ENCODE measurements at places on chromosomes 16 and 17.

GRCh38 chr16:25796239-25796638 lies 104.5 kb downstream of the HS3ST4 start:
- DNase-seq: no peak

DNA sequence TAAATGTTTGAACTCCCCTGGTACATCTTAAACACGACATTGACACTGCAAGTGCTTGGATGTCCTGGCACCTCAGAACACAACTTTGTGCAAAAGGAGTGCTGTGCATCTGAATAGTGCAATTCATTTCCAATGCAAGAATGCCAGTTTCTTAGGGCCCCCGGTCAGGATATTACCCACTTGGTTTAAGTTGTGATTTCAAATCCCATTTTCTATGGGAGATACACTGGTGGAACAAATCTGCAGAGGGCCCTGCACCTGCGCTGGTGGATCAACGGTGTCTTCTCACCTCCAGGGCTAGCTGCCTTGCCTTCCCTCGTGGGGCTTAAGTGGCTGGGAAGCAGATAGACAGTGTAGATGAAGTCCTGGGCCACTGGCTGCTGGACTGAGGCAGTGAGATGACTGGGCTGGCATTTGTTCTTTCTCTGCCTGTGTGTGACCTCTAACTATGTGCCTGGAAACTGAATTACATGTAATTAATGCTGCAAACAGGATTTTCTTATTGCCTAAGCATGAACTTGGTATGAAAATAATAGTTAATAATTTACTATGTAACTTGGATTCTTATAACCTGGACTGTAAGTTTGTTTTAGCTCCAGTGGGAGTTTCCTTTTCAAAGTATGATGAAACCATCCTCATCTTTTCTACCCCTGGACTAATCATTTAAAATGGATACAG lies 20.9 kb downstream of the HAPSTR1 start:
- no peak for DNase-seq

DNA sequence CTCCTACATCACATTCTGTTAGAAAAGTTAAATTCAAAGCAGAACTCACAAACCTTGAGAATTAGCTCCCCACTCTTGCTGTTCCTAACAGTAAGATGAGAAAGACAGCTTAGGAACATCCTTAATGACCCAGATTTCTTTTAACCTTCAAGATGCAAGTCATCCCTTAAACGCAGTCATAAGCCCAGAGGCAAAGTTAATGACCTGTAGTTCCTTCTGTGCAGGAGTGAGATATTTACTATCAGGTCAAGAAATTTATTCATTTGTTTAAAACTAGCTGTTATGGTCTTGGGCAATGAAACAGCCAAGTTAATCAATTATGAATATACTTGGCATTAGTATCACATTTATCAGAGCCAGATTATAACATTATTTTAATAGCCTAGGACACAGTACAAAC lies 37.1 kb downstream of the NXPH3 start:
- DNase-seq: no peak

- no peak for DNase-seq
Measured at GRCh38 chr17:18025945-18026776, 12.8 kb downstream of the ATPAF2 start.

- DNase-seq: no peak
Measured at GRCh38 chr17:7797976-7798375, 36.0 kb upstream of the KDM6B start.

GRCh38 chr17:31453896-31454295 lies 62.4 kb downstream of the RAB11FIP4 start:
- no peak for DNase-seq

DNA sequence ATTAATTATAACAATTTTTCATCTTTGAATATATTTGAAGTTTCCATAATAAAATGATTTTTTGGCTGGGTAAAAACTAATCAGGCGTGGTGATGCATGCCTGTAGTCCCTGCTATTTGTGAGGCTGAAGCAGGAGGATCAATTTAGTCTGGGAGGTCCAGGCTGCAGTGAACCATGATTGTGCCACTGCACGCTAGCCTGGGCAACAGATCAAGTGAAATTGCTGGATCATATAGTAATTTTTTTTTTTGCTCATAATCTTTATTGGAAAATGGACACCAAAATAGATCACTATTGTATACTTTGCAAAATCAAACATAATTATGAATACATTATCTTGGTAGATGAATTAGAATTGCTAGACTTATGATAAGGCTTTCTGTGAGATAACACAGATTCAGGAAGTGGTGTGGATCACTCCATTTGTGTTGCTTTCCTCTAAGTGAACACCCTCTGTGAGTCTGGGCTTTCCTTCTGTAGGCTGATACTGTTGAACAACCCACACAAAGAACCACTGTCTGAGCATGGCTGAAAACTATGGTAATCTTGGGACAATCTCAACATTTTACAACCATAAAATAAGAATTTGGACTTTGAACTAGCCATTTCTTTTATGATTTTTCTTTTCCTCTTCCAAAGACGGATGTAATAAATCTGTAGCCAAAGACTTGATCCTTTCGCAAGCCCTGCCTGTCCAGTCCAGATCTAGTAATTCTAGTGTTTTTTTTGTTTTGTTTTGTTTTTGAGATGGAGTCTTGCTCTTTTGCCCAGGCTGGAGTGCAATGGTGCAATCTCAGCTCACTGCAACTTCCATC lies 5.6 kb upstream of the ST3GAL2 start:
- no peak for DNase-seq

DNA sequence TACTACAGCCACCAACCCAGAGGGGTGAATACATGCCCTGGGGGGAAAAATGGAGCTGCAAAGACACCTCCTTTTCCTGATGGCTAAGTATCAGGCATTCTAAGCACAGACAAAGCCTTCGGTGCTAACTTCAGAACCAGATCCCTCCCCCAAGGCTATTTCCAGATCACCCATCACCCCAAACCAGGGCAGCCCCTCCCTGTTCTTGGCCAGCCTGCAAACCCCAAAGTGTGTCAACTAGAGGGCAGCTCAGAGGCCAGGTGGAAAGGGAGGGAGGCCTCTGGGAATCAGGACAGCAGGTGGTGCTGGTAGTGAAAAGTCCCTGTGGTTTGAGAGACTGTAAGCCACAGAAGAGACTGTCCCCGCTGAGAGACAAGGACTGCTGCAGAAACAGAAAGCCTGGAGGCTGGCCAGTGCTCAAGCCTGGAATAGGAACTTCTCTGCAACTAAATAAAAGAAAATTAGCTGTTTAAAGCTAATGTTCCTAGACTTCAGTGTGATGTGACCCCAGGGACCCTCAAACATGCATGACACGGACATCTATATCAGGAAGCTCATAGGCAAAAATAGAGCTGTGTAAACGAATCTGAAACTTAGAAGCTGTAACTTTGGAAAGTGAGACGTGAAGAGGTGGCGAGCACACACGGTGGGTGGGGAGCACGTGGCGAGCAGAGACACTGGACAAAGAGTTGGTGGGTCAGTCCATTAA lies 9.1 kb downstream of the TUBG1 start:
- peak; percentile 19 for DNase-seq

GRCh38 chr17:52136166-52136565 lies 22.3 kb downstream of the CA10 start:
- DNase-seq: peak; percentile 15

GRCh38 chr16:85181739-85182129 lies 69.5 kb upstream of the CIBAR2 start:
- no peak for DNase-seq

DNA sequence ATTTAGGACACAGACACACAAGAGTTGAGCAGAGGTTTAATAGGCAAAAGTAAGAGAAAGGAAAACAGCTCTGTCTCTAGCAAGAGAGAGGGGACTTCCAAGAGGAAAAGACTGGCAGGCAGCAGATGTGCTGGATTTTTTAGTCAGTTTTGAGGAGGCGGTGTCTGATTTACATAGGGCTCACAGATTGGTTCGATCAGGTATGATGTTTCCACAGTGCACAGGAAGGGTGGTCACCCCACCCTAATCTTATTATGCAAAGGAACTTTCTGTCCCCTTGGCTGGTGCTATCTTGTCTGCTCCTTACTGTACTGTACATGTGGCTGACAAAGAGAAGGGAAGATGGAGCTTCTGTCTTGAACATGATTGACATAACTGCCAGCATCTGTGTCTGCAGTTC lies 25.3 kb downstream of the BFAR start:
- no peak for DNase-seq

DNA sequence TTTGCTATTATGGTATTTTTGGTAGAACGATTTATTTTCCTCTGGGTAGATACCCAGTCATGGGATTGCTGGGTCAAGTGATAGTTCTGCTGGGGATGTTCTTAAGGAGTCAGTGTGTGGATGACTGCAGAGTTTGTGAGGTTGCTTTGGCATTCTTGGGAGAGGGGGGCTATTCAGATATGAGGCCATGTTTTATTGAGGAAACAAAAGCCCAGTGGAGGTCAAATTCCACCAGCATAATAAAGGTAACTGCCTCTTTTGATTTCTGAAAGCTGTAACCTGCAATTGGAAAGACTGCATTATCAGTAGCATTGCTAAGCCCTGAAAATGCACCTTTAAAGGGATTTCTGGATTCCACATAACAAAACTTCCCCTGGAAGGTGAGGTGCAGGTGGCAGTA lies 43.7 kb upstream of the HNF1B start:
- no peak for DNase-seq

DNA sequence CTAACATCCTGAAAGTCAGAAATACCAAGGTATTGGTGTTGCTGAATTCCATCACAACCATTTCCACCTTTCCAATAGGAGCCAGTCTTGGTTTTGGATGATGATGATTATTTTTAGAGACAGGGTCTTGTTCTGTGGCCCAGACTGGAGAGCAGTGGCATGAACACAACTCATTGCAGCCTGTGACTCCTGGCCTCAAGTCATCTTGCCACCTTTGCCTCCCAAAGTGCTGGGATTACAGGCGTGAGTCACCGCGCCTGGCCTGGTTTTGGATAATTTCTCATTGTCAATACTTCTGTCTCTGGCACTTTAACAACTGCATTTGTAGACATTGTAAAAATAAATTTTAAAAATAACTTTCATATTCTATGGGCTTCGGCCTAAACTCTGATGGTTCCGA lies 22.6 kb downstream of the STAT5B start:
- no peak for DNase-seq
